ENCODE measurements at places on chromosomes 16 and 17. TPM values are rescaled to one million over a fixed set of nuclear protein-coding genes. Genes with fewer than 3 reads are reported as not detected.

- no peak overlapping the region for H3K4me3 ChIP-seq
- H3K27me3 ChIP-seq = peaks cover 50% of the 10 kb centered on the region
- peaks cover 23% of the 10 kb centered on the region for H3K4me1 ChIP-seq
- peak; percentile 75 for DNase-seq
Observed at GRCh38 chr17:38667099-38667786, 7.5 kb downstream of the EPOP start.

DNA sequence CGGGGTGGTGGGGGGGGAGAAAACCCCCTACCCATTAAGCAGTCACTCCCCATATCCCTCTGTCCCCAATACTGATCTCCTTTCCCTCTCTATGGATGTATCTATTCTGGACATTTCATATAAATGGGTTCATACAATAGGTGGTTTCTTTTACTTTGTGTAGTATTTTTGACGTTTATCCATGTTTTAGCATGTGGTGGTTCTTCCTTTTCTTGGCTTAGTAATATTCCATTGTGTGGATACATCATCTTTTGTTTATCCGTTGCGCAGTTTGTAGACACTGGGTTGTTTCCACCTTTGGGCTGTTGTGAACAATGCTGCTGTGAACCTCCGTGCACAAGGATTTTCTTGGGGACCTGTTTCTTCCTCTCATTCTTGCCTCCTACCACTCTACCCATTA, 12.6 kb downstream of the LDHD start:
- no peaks in the 10 kb centered on the region for H3K27me3 ChIP-seq
- no peak overlapping the region for H3K27ac ChIP-seq
- H3K4me3 ChIP-seq = no peak overlapping the region

GRCh38 chr16:57677622-57678369, 9.7 kb downstream of the ADGRG3 start:
- H3K27ac ChIP-seq = no peak overlapping the region
- H3K27me3 ChIP-seq = peaks cover 6% of the 10 kb centered on the region
- no peaks in the 10 kb centered on the region for H3K4me1 ChIP-seq
- DNase-seq = no peak
- no peaks in the 10 kb centered on the region for H3K36me3 ChIP-seq

GRCh38 chr16:87936375-87937230, at the start of gene CA5A:
Gene CA5A (minus strand): TSS chr16:87936529. CDS start chr16:87936450, 79 bp downstream.
- H3K27me3 ChIP-seq = no peaks in the 10 kb centered on the region
- peaks cover 5% of the 10 kb centered on the region for H3K4me1 ChIP-seq
- no peak within 1 kb of the TSS for H3K4me3 ChIP-seq
- no peak for DNase-seq

GRCh38 chr17:33080091-33080490, 88.4 kb downstream of the SPACA3 start:
- no peak overlapping the region for H3K27ac ChIP-seq
- H3K4me1 ChIP-seq = no peaks in the 10 kb centered on the region

GRCh38 chr16:49587511-49587910, 213.9 kb downstream of the C16orf78 start:
- no peak overlapping the region for H3K27ac ChIP-seq
- DNase-seq = no peak
- no peaks in the 10 kb centered on the region for H3K36me3 ChIP-seq
- H3K4me3 ChIP-seq = no peak overlapping the region

- DNase-seq = no peak
- H3K36me3 ChIP-seq = peaks cover 8% of the 10 kb centered on the region
- H3K27me3 ChIP-seq = peaks cover 41% of the 10 kb centered on the region
Observed at GRCh38 chr16:79593074-79593531, 7.4 kb downstream of the MAF start.

DNA sequence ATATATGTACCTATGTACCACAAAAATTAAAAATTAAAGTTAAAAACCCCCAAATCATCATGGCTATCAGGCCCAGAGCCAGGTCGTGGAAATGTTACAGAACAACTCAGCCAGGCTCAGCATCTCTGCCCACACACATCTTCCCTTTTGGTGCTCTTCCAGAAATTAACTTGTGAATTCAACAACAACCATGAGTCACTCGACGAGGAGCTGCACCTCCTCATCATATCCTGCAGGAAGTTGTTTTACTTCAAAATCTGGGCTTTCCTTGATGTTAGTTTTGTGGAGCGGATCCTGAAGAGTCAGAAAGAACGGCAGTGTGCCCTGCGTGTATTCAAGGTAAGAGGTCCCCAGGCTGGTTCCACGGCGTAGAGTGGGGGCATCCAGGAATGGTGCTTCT, 10.6 kb downstream of the FBXO39 start:
- DNase-seq = no peak
- H3K27ac ChIP-seq = no peak overlapping the region
- H3K36me3 ChIP-seq = peaks cover 5% of the 10 kb centered on the region
- H3K27me3 ChIP-seq = peaks cover 66% of the 10 kb centered on the region

GRCh38 chr17:33292201-33292980, 704 bp downstream of the ASIC2 start:
- H3K36me3 ChIP-seq = no peaks in the 10 kb centered on the region
- peaks cover 56% of the 10 kb centered on the region for H3K27me3 ChIP-seq
- H3K27ac ChIP-seq = no peak overlapping the region
- no peak for DNase-seq
- peak overlapping the region; percentile 56 for H3K4me3 ChIP-seq
- peaks cover 6% of the 10 kb centered on the region for H3K4me1 ChIP-seq

- H3K4me3 ChIP-seq = no peak overlapping the region
- no peak for DNase-seq
- H3K27me3 ChIP-seq = no peaks in the 10 kb centered on the region
Observed at GRCh38 chr16:84581158-84581557, 36.7 kb downstream of the COTL1 start.

- peaks cover 21% of the 10 kb centered on the region for H3K4me1 ChIP-seq
- H3K27ac ChIP-seq = no peak within 1 kb of the TSS
- DNase-seq = peak; percentile 15
- peak within 1 kb of the TSS; percentile 91 for H3K4me3 ChIP-seq
Observed at GRCh38 chr16:29899516-29900101, at the start of gene SEZ6L2. Gene SEZ6L2 (minus strand): TSS chr16:29899550. CDS start chr16:29899019, 531 bp downstream.

DNA sequence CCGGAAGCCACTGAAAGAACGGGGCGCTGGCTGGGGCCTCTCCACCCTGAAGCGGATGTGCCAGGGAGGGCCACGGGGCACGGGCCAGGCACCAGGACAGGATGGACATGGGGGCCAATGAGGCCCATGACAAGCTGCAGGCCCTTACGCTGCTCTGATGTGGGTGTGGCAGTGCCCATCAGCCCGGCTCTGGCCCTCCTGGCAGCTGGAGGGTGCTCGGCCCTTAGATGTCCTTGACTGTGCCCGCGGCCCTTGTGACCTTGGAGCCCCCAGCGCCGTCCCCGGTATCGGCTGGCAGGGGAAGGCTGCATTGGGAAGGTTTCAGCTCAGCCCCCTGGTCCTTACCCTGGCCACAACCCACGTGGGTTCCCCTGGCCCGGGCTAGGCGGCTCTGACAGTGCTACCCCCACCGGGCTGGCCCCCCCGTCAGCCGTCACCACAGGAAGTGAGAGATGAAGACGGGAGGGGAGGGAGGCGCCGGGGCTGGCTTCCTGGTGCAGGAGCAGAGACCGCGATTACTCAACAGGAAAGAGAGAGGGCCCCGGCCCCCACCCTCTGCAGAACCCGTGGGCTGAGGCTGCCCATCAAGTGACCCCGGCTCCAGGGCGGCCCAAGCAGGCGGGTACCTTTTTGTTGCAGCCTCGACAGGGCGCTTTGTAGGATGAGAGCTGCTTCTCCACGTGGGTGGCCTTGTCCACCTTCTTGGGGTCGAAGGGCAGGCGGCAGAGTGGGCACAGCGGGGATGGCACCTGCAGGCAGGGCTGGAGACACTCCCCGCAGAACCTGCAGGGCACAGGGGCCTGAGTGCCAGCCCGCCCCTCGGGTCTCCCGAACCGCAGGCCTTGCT, 5.3 kb downstream of the RNF166 start:
- H3K36me3 ChIP-seq = no peaks in the 10 kb centered on the region
- H3K4me3 ChIP-seq = peak overlapping the region; percentile 93
- H3K27me3 ChIP-seq = no peaks in the 10 kb centered on the region
- H3K4me1 ChIP-seq = peaks cover 66% of the 10 kb centered on the region
- H3K27ac ChIP-seq = peak overlapping the region; percentile 94
- peak; percentile 95 for DNase-seq

GRCh38 chr17:59754552-59754951, 47.1 kb downstream of the VMP1 start:
- peaks cover 84% of the 10 kb centered on the region for H3K4me1 ChIP-seq
- DNase-seq = peak; percentile 35
- H3K36me3 ChIP-seq = peaks cover 25% of the 10 kb centered on the region
- H3K27me3 ChIP-seq = no peaks in the 10 kb centered on the region
- H3K27ac ChIP-seq = peak overlapping the region; percentile 100

DNA sequence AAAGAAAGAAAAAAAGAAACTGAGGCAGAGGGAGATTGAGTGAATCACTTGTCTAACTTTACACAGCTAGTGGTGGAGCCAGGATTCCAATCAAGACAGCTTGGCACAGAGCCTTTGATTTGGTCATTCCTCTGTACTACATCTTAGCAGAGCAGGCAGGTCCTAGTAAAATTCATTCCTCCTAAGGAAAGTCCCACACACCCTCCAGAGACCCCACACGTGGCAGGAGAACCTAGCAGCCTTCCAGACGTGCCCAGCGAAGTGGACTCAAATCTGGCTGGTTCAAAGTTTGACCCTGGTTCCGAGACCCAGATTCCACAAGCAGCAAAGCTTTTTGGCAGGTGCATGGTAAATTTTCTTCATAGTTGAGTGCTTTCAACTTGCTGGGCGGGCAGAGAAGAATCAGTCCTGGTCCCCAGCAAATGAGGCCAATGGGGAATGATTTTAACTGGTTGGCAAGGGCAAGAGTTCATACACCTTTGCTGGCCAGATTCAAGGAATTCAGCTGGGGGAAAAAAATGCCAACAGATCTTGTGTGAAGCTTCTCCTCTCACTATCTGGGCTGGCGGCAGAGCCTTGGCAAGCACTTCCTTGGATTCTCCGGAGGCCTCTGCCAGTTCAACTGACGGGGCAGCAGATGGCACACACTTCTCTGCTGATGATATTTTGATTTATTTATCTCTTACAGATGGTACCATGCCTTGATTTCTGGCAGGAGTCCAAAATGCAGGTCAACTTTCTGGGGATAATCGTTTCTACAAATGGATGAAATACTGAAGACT, 82.4 kb downstream of the GSG1L start:
- H3K4me3 ChIP-seq = no peak overlapping the region
- no peak for DNase-seq
- H3K36me3 ChIP-seq = no peaks in the 10 kb centered on the region
- H3K27me3 ChIP-seq = peaks cover 16% of the 10 kb centered on the region

DNA sequence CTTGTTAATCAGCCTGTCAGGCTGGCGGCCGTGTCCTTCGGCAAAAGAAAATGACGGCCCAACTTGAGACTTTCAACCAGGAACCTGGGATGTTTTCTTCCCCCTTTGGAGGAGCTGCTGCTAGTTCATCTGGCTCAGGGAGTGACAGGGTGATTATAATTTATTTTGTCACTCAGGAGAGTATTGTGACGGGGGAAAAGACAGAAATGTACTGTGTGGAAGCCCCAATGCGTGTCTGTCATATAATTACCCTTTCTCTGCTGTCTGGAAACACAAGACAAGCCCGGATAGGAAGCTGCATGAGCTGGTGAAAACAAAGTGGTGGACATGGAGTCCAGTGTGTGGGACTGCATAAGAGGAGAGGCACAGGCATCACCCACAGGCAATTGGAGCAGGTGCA, 326.2 kb upstream of the HSBP1 start:
- no peaks in the 10 kb centered on the region for H3K27me3 ChIP-seq
- H3K27ac ChIP-seq = no peak overlapping the region
- no peaks in the 10 kb centered on the region for H3K4me1 ChIP-seq

GRCh38 chr16:65041667-65042066, 80.2 kb downstream of the CDH11 start:
- H3K4me1 ChIP-seq = no peaks in the 10 kb centered on the region
- H3K4me3 ChIP-seq = no peak overlapping the region
- no peaks in the 10 kb centered on the region for H3K36me3 ChIP-seq

- no peak for DNase-seq
- peak overlapping the region; percentile 92 for H3K27ac ChIP-seq
- H3K4me1 ChIP-seq = peaks cover 83% of the 10 kb centered on the region
- H3K36me3 ChIP-seq = peaks cover 49% of the 10 kb centered on the region
- peak overlapping the region; percentile 96 for H3K4me3 ChIP-seq
- no peaks in the 10 kb centered on the region for H3K27me3 ChIP-seq
Observed at GRCh38 chr17:28944862-28945741, 6.2 kb downstream of the PHF12 start.

DNA sequence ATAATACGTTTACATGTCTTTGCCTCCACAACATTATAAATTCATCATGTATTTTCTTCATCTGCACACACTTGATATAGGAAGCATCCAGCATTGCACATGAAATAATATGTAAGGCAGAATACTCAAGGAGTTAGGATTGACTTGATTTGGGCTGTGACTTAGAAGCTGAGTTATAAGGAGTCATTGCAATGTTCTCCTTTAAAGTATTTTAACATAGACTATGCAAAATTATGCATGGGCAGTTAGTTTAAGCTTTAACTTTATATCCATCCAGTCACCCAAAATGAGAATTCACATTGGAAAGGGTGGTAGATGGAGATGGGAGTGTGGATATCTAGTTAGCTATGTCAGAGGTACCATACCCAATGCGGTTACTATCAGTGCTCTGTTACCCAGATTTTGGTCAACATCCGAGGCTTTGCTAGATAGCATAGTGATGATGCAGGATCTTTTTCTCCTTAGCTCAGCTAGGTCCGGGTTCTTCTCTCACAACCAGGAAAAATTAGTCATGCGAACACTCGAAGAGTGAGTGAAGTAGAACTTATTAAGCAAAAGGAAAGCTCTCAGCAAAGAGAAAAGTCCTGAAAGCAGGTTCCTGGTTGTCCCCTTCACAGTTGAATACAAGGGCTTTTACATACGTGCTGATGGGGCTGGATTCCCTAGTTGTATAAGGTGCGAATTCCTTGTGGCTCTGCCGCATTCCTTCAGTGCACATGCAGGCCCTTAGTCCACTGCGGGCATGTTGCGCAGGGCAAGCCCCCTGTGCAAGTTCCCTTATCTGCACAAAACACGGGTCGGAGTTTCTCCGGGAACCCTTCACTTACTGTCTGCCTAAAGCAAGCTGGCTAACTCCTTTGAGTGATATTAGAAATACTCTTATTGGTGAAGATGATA, 73.1 kb upstream of the FAM20A start:
- no peak for DNase-seq
- H3K4me3 ChIP-seq = no peak overlapping the region
- H3K27ac ChIP-seq = no peak overlapping the region
- no peaks in the 10 kb centered on the region for H3K27me3 ChIP-seq

DNA sequence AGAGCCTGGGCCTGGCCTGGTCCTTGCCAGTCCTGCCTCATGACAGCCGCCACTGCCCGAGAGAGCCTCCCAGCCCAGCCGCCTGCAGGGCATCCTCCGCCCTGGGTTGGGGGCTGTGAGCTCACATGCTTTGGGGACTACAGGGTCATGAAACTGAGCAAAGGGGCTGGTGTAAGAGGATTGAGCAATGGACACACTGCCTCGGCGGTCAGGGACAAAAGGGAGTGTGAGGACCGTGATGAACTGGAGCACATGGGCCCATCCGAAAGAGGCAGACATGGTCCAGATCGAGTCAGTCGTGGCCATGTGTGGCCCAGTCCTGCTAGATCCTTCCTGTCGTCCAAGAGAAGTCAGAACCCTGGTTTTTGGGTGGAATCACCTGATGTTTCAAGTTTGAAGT, 52.3 kb downstream of the GSG1L start:
- no peak overlapping the region for H3K27ac ChIP-seq
- DNase-seq = no peak
- no peak overlapping the region for H3K4me3 ChIP-seq

RNF227 gene
- 3.7 TPM for total RNA-seq

OR1A1 gene
- total RNA-seq = not detected

TEX19 gene
- not detected for total RNA-seq

CHRNE gene
- 0.89 TPM for total RNA-seq

TMEM220 gene
- total RNA-seq = 0.89 TPM

SLC16A13 gene
- 5.5 TPM for total RNA-seq

NPIPA3 gene
- total RNA-seq = 3.1 TPM

MMP2 gene
- not detected for total RNA-seq

SPNS2 gene
- total RNA-seq = 1.3 TPM

MYL11 gene
- total RNA-seq = not detected
